Mucosa of descending colon (tissue), 3 donors: ENCODE measurements at places on chromosomes 6 and 20. TPM values are rescaled to one million over a fixed set of nuclear protein-coding genes. Genes with fewer than 3 reads are reported as not detected.
A peak's percentile ranks its signal among the peaks of the same experiment; 100 is the strongest.

The GPX5 gene
- not detected for total RNA-seq

GRCh38 chr20:61789329-61789728, 276.4 kb downstream of the TAF4 start:
- DNase-seq = no peak

- DNase-seq = no peak
These were observed 19.8 kb downstream of the GMPR start for GRCh38 chr6:16257999-16258708.

GRCh38 chr6:156774863-156775405, 2.2 kb upstream of the ARID1B start:
- DNase-seq = peak; percentile 50

GRCh38 chr6:31805939-31806469, 762 bp downstream of the LSM2 start:
- DNase-seq = no peak

DNA sequence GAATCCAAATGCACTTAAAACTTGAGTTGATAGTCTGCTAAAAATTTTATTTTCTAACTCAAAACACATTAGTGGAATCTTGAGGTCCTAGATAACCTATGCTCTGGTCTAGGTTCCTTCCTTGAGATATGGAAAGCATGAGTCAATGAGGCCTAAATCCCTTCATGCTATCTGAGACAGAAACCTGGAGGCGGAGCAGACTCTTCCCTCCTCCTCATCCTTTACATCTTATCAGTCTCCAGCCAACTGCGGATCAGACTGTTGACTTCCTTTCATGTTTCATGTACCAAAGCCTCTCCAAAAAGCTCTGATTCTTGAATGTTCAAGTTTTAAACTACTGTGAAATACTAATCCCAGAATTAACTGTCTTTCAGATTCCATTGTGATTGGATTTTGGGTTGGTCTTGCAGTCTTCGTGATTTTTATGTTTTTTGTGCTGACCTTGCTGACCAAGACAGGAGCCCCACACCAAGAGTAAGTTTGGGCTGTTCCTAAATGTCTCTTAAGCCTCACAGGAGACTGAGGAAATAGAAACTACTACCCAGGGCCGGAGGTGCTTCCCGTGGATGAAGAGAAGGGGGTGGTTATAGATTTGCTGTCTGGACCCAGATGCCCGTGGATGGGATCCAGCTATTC, 29.1 kb downstream of the MRAP2 start:
- DNase-seq = no peak

DNA sequence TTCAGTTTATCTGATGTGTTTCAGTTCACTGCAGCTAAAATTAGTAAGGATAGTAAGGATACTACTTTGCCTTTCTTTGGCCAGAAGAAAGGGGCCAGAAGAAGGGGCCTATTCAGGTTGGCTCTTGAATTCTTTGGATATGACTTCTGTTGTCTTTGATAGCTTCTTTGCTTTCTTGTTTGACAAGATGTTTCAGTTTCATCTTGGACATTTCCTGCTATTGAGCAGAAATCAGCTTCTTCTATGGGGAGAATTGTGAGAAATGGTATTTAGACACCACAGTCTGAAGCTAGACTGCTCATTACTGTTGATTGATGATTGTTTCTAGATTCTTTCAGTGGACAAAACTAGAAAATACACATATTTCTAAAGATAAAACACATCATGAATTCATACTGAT, 23.2 kb downstream of the L3MBTL3 start:
- no peak for DNase-seq

The GSTA3 gene
- total RNA-seq = not detected
